Fibroblast of villous mesenchyme (primary cell): ENCODE measurements at places on chromosomes 11 and 22. TPM values are rescaled to one million over a fixed set of nuclear protein-coding genes. Genes with fewer than 3 reads are reported as not detected.
A peak's percentile ranks its signal among the peaks of the same experiment; 100 is the strongest.

GRCh38 chr11:57511741-57512430 is 3.6 kb downstream of the SLC43A1 start:
- no peak for DNase-seq

The RTCB gene
- total RNA-seq: 98.2 and 111 TPM in 2 replicates

DNA sequence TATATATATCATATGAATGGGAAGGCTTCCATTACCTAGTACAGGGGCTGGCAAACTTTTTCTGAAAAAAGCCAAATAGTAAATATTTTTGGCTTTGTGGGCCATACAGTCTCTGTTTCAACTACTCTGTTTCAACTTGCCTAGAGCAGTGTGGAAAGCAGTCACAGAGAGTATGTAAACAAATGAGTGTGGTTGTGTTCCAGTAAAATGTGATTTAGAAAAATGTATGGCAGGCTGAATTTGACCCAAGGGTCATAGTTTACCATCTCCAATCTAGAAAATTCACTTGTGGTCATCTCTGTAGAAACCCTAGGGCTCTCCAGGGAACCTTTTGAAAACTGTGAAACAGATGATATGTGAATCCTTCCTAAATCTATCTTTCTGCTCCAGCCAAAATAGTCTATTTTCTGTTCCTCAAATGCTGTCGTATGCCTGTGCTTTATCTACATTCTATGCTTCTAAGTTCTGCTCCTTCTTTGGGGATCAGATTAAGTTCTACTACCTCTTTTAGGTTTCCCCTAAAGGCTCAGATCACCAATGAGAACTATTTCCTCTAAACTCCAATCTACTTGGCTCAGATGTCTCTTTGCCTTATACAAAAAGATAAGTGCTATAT is 356.2 kb downstream of the METTL15 start:
- peak; percentile 96 for DNase-seq

DNA sequence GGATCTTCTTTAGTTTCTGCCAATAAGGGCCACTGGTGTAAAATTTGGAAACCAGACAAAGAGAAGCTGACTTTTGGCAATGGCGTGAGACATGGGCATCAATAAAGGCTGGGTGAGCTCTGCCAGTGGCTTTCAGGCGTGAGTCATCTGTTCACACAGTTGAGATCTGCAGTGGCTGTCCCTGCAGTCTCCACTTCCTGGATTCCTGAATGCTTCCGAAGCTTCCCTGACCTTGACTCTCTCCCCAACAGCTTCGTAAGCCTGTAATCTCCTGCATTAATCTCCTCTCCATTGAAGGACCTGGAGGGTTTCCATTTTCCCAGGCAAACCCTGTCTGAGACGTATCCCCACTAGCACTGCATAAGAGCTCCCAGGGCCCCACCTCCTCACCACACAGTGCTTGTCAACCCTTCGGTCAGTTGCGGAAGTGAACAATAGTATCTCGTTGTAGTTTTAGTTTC is 574.7 kb downstream of the TBC1D22A start:
- DNase-seq: peak; percentile 84

- no peak for DNase-seq
These were observed 5.4 kb upstream of the RPS19BP1 start for GRCh38 chr22:39537975-39538374.

GRCh38 chr11:118171269-118172062 is 5.0 kb downstream of the SCN2B start:
- DNase-seq: peak; percentile 42

DNA sequence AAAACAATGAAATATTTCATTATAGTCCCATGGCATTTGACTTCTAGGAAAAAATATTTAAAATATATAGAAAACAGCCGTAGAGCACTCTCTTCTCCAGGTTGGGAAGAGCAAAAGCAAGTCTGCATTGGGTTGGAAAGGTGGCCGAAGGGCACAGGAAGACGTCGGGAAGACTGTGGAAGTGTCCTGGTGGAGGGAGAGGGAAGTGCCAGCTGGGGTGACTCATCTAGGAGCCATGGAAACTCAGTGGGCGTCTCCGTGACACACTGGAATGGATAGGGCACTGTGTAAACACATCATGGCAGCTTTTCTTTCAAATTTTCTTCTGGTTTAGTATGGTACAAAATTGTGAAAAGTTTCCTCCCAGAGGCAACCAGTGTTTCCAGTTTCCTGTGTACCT is 12.7 kb downstream of the GTPBP1 start:
- DNase-seq: peak; percentile 83

- DNase-seq: peak; percentile 30
These were observed at the start of gene ELFN2 for GRCh38 chr22:37427135-37427710. Gene ELFN2 (minus strand): TSS chr22:37427479. CDS start chr22:37375534, 51,945 bp downstream.

- DNase-seq: no peak
These were observed 427.3 kb downstream of the TENM4 start for GRCh38 chr11:79013509-79013908.

DNA sequence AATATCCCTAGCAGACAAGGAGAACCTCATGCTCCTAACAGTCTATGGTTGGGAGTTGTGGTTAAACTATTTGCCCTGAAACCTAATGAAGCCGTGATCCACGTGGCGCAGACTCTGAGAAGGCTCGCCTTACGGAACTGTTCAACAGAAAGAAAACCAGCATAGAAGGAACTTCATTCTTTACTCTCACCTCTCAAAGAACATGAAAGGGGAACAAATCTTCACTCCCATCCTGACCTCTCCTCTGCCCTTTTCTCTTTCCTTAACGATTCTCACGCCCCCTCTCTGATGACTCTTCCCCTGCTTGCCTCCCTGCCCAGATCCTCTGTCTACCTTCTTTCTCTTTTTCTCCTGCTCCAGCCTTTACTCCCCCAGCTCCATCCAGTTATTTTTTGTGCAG is 54.2 kb downstream of the IRAG1 start:
- no peak for DNase-seq

- no peak for DNase-seq
These were observed 27.5 kb upstream of the ZDHHC13 start for GRCh38 chr11:19089421-19089820.

DNA sequence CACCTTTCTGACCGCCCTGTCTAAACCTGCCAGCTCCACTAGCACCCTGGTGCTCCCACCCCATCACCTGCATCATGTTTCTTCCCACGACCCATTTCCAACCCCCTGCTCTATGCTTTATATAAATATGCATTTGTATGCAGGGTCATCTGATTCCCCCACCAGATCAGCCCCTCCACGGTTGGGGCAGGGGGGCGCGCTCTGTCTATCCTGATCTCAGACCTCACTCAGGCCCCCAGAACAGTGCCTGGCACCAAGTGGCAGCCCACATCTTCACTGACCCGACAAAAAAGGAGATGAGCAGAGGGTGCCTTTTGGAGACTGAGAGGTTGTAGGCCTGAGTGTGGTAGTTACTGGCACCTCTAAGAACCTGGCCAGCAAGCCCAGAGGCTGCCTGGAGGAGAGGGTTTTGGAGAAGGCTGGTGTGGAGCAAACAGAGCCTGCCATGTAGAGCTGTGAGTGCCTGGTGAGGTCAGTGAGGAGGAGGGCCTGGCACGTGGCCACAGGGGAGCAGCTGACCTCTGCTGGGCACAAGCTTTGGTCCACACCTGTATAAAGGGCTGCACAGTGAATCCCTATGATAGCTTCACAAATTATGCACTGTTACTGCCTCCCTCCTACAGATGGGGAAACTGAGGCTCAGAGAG is 86.3 kb upstream of the RTL6 start:
- DNase-seq: no peak

- no peak for DNase-seq
These were observed 278.4 kb downstream of the KIRREL3 start for GRCh38 chr11:126722006-126722736.

GRCh38 chr11:86606836-86607481 is 65.5 kb downstream of the ME3 start:
- peak; percentile 78 for DNase-seq

DNA sequence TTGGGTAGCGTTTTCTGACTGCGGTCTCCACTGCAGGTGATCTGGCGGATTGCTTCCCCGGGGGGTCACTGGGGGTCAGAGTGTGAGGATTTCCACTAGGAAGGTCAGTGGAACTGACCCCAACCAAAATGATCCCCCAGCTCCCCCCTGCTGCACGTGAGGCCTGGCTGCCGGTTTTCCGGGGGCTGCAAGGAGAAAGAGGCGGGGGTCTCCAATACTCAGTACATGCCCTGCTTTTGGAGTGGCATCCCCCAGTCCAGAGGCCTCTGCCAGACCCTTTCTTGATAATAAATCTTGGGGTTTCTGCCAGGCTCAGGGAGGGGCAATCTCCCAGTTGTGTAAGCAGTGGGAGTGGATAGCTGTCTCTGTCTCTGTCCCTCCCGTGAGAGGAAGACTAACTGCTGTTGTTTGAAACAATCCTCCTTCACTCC is 71.5 kb upstream of the RTL6 start:
- no peak for DNase-seq

- peak; percentile 62 for DNase-seq
These were observed 7.4 kb upstream of the PMM1 start for GRCh38 chr22:41596776-41597634.

GRCh38 chr11:131232261-131232660 is 138.2 kb upstream of the NTM start:
- no peak for DNase-seq

The SLC22A8 gene
- not detected in 2 replicates for total RNA-seq

- peak; percentile 63 for DNase-seq
These were observed 16.6 kb downstream of the CRELD2 start for GRCh38 chr22:49934891-49935557.

The MS4A15 gene
- total RNA-seq: not detected in 2 replicates

DNA sequence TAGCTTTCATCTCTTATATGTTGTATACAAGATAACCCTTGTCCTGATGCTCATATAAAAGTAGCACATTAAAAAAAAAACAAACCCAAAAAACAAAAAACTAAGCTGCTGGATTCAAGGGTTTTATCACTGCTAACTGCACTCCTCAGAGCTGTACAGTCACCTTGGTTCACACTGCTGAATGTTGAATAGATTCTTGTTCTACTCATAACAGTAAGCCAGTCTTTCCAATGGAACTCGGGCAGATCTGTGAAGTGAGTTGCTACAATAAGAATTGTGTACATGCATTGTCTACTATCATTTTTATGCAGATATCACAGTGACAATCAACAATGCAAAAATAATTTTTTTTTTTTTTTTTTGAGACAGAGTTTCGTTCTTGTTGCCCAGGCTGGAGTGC is 4.7 kb downstream of the HARBI1 start:
- no peak for DNase-seq

GRCh38 chr11:66039765-66040164 is 9.2 kb downstream of the GAL3ST3 start:
- no peak for DNase-seq

GRCh38 chr11:126153972-126154371 is 57.5 kb downstream of the RPUSD4 start:
- peak; percentile 90 for DNase-seq

The BCO2 gene
- total RNA-seq: 0.97 and 3.0 TPM in 2 replicates

DNA sequence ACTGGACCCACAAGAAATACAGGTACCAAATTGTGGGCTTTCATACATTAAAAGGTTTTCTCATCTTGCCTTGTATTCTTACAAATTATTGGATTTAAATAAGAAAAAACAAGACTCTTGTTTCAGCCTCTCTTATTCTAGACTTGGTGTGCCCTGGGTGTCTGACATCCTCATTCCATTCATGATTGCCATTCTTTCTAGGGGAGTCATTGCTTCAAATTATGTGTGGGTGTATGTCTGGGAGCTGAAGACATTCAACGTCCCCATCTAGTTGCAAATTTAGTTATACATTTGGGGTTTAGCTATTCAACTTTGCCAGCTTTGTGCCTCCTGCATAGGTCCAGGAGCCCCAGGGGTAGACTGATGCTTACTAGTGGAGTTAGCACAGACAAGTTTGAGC is 18.1 kb downstream of the MAML2 start:
- no peak for DNase-seq

- no peak for DNase-seq
These were observed 82.4 kb downstream of the FAT3 start for GRCh38 chr11:92306966-92307510.

GRCh38 chr22:39952347-39952746 is 7.8 kb upstream of the TMA7B start:
- DNase-seq: no peak

GRCh38 chr11:76935042-76935441 is 74.3 kb downstream of the ACER3 start:
- DNase-seq: no peak

The TREH gene
- not detected in 2 replicates for total RNA-seq

GRCh38 chr11:57597916-57598830 is 688 bp downstream of the SERPING1 start:
- peak; percentile 76 for DNase-seq

DNA sequence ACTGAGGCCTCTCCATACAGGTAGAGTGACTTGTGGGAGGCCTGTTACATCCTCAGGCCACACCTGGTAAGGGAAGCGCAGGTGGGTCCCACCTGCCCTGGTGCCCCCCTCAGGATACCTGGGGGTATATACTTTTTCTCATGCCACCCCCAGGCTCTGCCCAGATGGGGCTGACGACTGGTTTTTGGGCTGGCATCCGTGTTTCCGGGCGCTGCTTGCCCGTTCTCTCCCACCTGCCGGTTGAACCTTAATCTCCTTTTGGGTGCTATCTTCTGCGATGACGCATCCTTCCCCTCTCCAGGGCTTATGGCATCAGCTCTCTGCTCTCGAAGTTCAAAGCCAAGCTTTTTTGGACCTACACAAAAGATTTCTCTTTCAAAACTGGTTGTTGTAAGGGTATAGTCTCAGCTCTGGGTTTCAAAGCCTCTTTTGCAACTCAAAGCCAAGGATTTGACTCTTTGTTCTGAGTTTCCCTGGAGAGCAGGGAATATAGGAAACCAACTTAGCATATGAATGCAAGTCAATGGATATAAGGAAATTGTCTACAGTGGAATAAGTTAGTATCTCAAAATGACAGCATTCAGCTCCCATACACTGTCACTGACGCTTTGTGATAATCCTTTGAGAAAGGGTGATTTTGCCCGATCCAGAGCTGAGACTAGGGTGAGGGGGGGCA is 8.6 kb upstream of the LRRC10B start:
- DNase-seq: no peak

The NELL1 gene
- total RNA-seq: not detected in 2 replicates

The CTSW gene
- total RNA-seq: 0.43 TPM in 1 of 2 replicates, not detected in the other

DNA sequence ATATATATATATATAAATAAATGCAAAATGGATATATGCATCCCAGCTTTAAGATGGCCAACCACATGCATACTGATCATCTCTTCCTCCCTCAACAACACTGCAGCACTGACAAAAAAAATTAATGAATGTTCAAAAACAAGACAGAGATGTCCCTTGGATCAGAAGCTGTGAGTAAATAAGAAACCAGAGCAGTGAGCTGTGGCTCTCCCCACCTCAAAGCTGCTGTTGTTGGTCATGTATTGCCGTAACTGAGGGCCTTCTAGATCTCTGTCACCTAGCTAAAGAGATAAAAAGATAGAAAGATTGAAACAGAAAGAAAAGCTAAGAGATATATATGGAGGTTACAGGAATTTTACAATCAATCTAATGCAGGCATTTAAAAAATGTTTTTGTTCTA is 15.5 kb upstream of the TMEM135 start:
- DNase-seq: no peak

The TMPRSS13 gene
- total RNA-seq: not detected in 2 replicates

- DNase-seq: no peak
These were observed 5.5 kb upstream of the SHISA8 start for GRCh38 chr22:41920271-41920976.
